ENCODE measurements at places on chromosomes 1 and 21.
A peak's percentile ranks its signal among the peaks of the same experiment; 100 is the strongest.

DNA sequence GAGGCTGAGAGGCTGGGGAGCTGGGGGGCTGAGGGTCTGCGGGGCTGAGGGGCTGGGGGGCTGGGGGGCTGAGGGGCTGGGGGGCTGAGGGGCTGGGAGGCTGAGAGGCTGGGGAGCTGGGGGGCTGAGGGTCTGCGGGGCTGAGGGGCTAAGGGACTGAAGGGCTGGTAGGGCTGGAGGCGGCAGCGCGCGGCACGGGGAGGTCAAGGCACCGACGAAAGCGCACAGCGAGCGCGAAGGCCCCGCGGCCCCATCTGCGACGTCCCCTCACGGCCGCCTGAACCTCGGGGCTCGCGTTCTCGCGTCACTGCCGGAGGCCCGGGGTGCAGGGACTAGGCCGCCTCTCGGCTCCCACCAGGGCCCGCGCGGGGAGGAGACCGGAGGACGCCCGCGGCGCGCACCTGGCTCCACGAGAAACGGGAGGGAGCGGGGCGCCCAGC, 356 bp downstream of the INTS11 start:
- no peak for DNase-seq

DNA sequence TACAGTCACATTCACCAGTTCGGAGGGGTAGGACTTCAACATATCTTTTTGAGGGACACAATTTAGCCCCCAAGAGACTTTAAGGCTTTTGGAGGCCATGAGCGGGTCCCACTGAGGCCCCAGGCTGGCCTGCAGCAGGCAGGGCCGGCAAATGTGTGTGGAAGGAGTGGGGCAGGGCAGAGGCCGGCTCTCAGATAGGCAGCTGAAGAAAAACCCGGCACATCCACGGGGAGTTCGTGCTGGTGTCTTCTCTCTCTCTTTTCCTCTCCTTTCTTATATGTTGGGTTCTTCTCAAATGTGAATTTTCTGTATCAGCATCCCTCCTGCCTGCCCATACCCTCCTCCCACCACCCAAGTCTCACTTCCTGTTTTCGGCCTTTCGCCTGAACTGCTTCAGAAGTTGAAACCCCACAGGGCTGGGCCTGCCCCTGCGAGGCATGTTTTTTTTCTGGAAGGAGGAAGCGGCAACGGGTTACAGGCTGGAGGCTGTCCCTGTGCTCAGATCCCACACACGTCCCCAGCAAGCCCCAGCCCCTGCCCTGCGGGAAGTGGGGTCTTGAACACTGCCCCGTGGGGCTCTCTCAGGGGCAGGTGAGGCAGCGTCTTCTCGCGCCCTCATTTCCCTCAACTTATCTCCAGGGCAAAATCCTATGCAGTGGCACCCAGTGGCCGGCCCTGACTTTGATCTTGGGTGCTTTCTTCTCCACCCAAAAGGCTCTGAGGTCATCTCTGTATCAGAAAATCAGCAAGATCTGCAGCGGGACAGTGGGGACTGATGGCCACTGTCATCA, 9.7 kb upstream of the UMODL1 start:
- DNase-seq, result peak; percentile 18

DNA sequence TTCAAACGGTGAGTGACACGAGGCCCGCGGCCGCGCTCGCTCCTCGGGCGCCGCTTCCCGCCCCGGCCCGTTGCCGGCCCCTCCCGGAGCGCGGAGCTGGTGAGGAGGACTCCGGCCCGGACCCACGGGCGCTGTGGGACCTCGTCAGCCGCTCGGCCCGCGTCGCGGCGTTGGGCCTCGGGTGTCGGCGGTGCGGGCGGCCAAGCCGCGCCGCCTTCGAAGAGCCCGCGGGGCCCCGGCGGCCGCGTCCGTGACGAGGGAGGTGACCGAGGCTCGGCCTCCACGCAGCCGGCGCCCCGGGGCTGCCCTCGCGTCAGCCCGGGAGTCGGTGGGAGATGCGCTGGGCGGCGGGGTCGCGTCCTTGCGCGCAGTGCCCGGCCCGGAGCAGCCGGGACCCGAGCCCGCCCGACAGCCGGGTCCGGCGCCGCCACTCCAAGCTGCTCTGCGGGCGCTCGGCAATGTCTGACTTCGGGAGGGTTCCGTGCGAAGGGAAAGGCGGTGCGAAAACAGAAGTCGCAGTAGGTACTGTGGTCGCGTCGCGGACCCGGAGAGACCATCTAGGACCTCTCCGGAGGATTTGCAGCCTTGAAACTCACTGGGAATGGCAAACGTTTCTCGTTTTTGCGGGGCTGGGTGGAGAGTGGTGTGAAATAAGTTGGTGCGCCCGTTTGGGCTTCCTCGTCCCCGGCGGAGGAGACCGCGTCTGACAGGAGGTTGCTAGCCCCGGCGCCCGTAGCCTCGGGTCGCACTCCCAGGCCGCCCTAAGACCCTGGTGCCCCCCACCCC, 829 bp downstream of the SPEN start:
- peak; percentile 51 for DNase-seq

DNA sequence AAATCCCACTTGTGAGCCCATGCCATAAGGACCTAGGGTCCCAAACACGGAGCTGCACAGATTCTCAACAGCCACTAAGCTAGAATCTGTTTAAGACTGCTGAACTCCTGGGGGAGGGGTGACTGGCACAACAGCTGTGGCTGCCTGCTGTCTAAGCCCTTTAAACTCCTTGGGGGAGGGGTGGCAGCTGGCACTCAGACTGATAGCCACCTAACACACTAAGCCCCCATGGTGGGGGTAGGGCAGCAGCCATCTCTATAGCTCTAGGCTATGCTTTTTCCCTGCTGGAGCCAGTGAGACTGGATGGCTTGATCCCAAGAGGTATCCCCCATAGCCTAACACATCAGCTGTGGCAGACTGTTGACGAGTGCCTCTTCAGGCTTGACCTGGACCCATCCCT, 73.3 kb upstream of the FMO3 start:
- DNase-seq, result no peak

DNA sequence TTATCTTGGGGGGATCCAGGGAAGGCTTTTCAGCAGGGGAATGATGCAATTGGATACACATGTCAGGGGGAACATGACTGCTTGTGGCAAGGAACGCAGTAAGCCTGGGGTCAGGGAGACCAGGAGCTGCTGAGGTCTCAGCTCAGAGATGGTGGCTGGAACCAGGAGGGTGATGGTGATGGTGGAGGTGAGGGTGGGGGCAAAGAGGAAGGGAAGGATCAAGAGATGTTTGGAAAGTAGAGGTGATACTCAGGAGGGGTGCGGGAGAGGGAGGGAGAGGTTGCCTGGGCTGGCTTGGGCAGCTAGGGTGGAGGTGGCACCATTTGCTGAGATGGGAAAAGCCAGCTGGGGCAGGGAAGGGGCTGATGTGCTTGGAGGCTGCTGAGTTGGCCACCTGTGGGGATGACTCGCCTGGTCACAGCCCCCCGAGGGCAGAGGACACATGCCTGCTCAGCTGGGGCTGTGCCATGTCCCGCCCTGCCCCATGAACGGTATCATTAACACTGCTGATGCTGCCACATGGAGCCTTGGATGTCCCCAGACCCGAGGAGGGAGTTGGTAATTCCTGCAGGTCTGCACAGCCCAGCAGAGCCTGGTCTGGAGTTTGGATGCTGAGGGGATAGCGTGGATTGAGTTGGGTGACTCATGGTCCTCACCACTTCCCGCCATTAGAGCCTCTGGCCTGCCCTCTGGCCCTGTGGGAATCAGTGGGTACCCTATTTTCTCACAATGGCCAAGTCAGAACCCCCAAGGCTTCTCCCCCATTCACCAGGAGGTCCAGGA, 6.3 kb upstream of the PADI1 start:
- DNase-seq, result no peak

DNA sequence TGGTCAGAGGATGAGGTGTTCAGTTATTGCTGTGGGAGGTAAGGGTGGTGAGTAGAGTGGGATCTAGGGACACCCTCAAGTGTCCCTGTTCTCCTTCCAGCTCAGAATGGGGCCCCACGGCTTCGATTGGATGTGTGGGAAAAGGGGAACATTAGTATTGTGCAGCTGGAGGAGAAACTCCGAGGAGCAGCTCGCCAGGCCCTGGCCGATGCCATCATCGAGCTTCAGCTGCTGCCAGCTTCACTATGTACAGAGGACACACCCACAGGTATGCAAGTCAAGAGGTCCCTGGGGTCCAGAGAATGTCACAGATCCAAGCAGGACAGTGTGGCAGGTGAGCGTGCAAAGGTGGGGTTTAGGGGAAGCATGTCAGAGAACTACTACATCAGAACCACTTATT, 13.9 kb downstream of the HYI start:
- DNase-seq, result no peak

DNA sequence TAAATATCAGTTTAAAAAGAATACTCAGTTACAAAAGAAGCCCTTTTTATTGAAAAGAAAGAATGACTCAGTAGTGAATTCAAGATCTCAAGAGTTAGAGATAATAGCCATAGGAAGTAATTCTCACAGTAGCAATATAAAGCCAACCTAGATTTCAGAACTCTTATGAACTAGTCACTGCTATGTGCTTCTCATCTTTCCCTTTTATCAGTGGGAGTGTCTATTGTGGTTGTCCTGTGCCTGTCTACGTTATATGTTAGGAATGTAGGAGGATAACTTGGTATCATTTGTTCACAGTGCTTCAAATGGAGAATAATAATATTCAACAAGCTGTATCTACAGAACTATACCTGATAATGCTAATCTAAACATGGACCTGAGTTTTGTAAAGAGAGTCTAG, 73.1 kb upstream of the RGS21 start:
- no peak for DNase-seq

DNA sequence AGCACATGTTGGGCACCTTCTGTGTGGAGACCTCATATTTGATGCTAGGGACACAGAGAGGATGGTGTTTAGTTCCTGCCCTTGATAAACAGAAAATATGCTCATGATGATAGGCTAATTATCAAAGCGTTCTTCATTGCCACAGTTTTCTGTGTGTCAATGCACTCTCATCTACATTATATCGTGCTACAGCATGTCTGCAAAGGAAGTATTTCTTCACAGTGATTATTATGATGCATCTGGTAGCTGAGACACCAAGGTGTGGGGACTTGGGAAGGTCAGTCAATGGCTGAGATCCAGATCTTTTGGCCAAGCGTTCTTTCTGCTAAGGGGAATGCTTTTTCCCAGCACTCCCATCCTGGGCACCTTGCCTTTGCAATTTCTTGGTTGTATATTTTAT, 321.2 kb downstream of the PBX1 start:
- DNase-seq, result no peak

- no peak for DNase-seq
Observed at GRCh38 chr21:40130476-40130875, 263.2 kb downstream of the PCP4 start.

GRCh38 chr1:234780531-234781162, 170.7 kb upstream of the IRF2BP2 start:
- DNase-seq, result no peak

DNA sequence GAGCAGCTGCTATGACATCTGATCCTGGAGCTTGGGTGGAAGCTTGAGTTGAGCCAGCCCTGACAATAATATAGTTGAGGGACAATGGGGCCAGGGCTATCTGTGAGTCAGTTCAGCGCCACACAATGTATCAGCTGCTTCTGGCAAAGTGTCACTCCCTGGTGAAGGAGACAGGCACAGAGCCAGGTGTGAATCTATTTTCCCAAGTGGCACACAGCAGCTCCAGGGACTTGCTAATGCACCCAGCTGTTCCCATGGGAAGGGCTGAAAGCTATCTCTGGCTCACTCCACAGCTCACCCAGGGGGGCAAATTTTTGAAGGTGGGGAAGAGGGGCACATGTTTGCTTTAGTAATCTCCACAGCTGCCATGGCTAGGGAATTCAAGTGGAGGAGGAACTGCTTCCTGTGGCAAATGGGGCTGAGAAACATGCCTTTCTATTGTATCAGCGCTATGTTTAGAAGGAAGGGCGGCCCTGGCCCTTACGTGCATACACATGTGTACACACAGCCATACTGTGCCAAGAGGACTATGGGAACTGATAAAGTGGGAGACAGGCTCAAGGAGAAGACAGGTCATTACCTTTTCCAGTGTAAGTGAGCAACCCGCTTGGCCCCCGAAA, 2.2 kb downstream of the CYB5R1 start:
- no peak for DNase-seq

DNA sequence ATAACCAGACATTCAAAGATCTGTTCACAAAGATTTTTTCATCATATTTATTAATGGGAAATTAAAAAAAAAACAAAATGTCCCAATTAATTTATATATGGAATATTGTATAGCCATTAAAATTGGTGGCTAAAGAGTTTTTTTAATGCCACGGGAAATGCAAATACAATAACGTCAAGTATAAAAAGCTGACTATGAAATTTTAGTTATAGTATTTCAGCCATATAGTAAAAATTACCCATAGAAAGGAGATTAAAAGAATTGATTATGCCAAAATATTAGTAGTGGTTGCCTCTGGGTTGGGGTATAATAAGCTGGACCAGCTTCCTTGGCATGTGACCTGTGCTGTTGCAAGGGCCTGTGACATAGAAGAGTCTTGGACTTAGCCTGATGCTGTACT, 78.8 kb downstream of the KCTD3 start:
- no peak for DNase-seq

DNA sequence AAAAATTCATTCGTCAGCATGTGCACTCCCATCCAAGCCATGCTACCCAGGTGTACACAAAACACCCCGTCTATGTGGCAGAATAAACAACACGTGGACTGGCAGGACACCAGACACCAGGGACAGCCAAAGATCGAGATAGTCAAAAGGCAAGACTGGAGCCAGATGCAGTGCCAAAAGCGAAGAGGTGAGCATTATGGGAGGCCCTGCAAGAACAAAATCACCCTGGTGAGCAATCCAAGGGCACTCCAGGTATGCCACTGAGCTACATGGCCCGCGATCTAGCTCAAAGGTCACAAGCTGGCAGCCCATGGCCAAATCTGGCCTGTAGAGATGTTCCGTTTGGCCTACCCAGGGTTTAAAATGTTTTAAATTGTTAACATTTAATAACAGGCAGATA, 33.7 kb downstream of the PLPP3 start:
- no peak for DNase-seq

- DNase-seq, result no peak
Observed at GRCh38 chr1:221289103-221289502, 409.9 kb downstream of the HLX start.

- no peak for DNase-seq
Observed at GRCh38 chr1:89932598-89933364, 62.1 kb upstream of the ZNF326 start.
